ENCODE measurements at places on chromosomes 6 and 20.

DNA sequence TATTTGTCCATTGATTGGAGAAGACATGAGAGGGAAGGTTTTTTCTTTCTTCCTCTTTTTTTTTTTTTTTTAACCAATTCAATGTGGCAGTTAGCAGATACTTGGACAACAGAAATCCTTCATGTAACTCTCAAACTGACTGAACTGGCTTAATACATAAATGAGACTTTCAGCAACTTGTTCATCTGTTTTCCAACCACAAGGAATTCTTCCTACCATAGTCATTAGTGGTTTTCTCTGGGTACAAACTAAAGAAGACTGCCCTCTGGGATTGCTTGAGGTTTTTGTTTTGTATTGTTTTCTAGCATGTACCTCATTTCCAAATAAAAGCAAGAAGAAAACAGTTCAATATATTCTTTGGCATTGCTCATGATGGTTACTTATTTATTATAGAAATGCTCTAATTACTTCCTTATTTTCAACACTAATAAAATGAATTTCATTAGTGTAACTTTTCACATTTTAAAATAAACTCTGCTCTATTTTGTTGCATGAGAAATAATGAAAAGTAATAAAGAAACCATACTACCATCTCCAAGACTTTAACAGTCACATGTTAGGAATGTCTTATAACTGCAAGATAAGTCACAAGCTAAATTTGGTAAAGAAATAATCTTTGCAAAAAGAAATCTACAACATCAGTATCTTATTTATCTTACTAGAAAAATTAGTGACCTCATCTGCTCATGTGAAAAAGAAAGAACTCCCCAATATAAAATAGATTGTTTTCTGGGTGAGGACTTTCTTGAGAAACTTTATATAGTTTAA lies 52.0 kb downstream of the ME1 start:
- DNase-seq, result no peak

GRCh38 chr20:63202021-63202420 lies 13.9 kb downstream of the YTHDF1 start:
- DNase-seq, result no peak

DNA sequence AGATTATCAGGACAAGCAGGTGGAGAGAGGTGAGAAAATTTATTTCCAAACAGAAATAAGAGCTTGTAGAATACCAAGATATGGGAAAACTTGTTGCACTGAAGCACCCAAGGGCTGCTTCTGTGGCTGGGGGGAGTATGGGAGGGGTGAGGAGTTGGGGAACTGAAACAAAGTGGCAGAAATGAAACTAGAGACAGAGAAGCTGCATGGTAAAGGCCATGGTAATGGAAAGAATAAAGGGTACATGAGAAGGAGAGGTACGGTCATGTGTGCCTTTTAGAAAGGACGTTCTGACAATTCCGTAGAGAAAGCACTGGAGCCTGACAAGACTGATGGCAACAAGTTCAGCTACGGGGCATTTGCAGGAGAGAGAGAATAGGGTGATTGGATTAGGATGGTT lies 51.6 kb upstream of the RIN2 start:
- peak; percentile 31 for DNase-seq

- no peak for DNase-seq
Observed at GRCh38 chr6:117503211-117503610, 20.7 kb downstream of the DCBLD1 start.

- no peak for DNase-seq
Observed at GRCh38 chr6:54775576-54775975, 71.0 kb upstream of the FAM83B start.

- no peak for DNase-seq
Observed at GRCh38 chr6:4545893-4546292, 230.3 kb upstream of the CDYL start.

- DNase-seq, result no peak
Observed at GRCh38 chr20:19662637-19662995, 95.4 kb upstream of the RIN2 start.

- no peak for DNase-seq
Observed at GRCh38 chr6:142275236-142276006, 26.4 kb upstream of the ADGRG6 start.

DNA sequence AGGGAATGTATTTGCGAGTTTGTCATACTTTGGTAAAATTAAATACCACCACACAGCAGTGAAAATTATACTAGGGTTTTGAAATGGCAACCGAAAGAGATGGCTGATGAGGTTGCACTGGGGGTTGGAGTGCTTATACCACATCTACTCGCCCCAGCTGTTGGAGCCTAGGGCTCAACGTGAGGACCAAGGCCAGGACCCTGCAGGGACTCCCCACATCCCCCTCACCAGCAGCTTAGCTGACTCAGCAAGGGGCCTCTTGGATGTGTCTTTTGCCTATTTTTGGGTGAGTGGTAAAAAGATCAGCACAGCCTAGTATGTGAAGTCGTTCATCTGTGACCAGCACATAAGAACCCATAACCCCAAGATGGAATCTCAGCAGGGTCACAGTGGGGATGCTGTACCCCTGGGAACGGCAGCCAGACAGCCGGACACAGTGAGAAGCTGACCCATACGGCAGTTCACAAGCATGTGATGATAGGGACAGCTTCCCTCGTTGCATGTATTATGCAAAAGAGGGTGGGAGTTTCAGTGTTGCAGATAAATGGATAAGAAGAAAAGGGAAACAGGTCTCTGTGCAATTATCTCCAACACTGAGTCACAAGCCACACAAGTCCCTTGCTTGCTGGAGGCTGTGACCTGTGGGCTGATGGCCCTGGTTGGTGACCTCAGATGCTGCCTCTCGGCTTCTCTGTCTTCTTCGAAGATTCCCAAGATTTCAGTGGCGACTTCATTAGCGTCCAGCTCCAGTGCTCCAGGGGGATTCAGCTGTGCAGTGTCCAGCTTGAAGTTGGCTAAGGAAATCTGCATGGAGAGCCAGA lies 20.9 kb upstream of the SPO11 start:
- DNase-seq, result peak; percentile 60

GRCh38 chr6:149118737-149119653 lies 198.5 kb upstream of the TAB2 start:
- DNase-seq, result no peak

DNA sequence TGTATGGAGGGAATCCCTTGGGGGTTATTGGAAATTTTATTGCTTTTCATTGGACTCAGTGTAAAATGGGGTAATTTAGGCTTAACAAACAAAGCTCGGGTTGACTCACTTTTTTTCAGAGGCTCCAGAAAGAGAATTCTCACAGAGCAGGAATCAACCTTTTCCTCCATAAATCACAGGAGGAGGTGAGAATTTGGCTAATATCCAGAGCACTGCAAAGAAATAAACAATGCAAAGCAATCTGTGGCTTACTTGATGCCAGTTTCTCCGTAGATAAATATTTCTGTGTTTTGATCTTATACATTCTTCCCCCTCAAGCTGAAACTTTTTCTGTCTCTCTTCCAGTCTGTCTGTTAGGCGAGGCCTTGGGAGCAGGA lies 176.6 kb downstream of the TSHZ2 start:
- DNase-seq, result no peak

DNA sequence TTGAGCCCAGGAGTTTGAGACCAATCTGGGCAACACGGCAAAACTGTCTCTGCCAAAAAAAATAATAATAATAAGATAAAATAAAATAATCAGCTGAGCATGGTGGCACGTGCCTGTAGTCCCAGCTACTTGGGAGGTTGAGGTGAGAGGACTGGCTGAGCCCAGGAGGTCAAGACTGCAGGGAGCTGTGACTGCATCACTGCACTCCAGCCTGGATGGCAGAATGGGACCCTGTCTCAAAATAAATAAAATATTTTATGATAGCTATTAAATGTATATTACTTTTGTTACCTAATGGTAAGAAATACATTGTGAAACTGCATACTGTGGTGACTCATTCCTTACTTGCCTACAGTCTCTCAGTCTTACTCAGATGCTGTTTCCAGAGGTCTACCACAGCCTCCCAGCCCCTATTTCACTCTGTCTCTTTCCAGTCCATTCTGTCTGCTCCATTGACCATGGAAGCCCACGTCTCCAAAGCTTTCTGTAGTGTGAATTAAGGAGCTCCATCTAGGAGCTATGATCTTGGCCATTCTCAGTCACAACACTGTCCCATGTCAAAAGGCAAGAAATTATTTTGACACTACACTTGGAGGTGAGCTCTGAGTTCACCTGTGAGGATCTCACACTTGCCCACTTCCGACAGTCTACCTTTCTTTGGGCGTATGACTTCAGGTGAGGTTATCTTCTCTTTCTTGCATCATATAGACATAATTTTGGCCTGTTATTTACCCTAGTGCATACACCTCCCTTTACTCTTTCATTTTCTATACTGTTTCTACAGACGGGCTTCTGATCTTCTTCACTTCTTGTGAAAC lies 22.4 kb upstream of the SNX9 start:
- DNase-seq, result peak; percentile 61

- peak; percentile 69 for DNase-seq
Observed at GRCh38 chr6:143427109-143427817, 23.2 kb downstream of the ADAT2 start.

DNA sequence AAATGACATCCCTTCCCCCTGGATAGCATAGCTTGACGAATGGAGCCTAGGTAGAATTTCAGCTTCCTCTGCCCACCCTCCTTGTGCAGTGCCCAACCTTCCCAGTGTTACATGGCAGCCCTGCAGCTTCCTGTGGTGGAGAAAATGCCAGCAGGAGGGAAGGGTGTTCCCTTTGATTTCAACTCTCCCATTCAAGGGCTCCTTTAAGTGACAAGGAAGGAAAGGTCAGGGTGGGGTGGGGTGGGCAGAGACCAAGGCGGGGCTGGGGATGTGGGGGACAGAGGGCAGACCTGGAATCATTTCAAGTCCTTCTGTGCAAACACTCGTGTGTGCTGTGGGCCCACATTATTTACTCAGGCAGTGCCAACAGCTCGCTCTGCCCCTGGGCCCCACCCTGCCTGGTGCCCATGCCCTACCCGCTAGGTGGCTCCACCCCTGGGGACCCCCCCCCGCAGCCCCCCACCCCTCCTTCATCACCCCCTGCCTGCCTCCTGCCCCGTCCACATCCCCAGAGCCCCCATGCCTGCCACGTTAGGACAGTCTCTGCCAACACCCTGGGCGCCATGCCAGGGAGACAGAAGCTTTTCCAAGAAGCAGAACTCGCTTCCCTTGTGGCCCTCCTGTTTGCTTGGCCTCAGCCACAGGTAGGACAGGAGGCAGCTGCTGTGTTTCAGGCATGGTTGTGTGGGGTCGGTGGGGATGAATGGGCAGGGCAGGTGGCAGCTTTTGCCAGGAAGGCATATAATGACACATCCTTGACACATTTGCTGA lies 9.4 kb downstream of the SPDEF start:
- no peak for DNase-seq

All from inflammatory macrophage treated with lipopolysaccharide for 1 hour (primary cell).